ENCODE measurements at places on chromosomes 7 and 10. TPM values are rescaled to one million over a fixed set of nuclear protein-coding genes. Genes with fewer than 3 reads are reported as not detected.

Gene ECD
- 30.5 TPM for total RNA-seq

Gene FAM25C
- total RNA-seq: not detected

Gene ADCY1
- total RNA-seq: 4.7 TPM

Gene UCN3
- total RNA-seq: not detected

Gene COPG2
- 56.4 TPM for total RNA-seq

Gene LIPN
- not detected for total RNA-seq

Gene MRC1
- not detected for total RNA-seq

GRCh38 chr7:138799336-138800000 is 1.5 kb upstream of the ATP6V0A4 start:
- H3K4me3 ChIP-seq: no peak overlapping the region
- H3K27ac ChIP-seq: no peak overlapping the region
- H3K27me3 ChIP-seq: peaks cover 26% of the 10 kb centered on the region
- no peak for DNase-seq

DNA sequence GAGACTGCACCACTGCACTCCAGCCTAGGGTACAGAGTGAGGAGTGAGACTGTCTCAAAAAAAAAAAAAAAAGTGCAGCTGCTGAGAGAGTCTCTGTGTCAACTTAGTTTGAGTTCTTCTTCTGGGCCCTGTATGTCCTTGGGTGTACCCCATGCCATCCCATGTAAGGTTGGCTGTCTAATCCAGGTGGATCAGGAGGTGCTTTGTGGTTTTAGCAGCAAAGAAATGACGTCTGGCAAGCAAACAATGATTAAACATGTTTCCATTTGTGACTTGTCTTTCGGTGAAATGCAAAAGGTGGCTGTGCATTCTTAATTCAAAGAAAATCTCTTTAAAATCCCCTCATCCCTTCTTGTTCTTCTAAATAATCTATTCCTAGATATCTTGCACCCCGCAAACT is 255.9 kb downstream of the ANKRD30A start:
- no peak overlapping the region for H3K4me3 ChIP-seq
- H3K27ac ChIP-seq: no peak overlapping the region
- no peak for DNase-seq
- no peaks in the 10 kb centered on the region for H3K4me1 ChIP-seq
- no peaks in the 10 kb centered on the region for H3K27me3 ChIP-seq

DNA sequence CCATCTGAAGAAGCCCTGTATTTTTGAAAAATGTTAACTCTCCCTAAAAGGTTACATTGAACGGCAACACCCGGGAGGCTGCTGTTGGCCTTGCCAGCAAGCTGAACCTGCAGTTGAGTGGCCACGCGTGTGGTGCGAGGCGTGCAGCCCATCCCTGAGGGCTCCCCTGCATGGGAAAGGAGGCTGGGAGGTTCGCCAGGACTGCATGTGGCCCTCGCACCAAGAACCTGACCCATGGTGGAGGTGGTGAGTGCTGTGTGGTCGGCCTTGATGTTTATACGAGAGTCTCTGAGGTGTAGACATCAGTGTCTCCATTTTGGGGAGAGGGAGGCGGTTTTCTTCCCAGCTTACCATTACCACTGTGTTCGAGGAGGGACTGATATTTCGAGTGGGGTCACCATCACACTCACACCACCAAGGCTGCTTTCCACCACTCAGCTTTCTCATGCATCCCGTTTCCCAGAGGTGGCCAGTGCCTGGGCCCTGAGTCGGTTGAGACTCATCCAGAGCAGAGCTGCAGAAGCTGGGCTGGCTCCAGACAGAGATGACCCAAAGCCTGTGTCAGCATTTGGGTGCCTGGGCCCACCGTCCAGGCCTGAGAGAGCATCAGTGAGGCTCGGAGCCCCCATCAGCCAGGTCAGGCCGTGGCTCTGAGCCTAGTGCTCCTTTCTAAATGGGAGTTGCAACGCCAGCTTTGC is 222.6 kb downstream of the EBF3 start:
- no peak for DNase-seq
- H3K4me3 ChIP-seq: no peak overlapping the region
- H3K36me3 ChIP-seq: peaks cover 3% of the 10 kb centered on the region
- no peaks in the 10 kb centered on the region for H3K4me1 ChIP-seq
- no peaks in the 10 kb centered on the region for H3K27me3 ChIP-seq

- peaks cover 5% of the 10 kb centered on the region for H3K36me3 ChIP-seq
- H3K27me3 ChIP-seq: no peaks in the 10 kb centered on the region
- DNase-seq: no peak
- H3K4me1 ChIP-seq: peaks cover 65% of the 10 kb centered on the region
- peak overlapping the region; percentile 100 for H3K27ac ChIP-seq
- peak overlapping the region; percentile 100 for H3K4me3 ChIP-seq
Measured at GRCh38 chr10:68333058-68333395, 299 bp upstream of the PBLD start.

DNA sequence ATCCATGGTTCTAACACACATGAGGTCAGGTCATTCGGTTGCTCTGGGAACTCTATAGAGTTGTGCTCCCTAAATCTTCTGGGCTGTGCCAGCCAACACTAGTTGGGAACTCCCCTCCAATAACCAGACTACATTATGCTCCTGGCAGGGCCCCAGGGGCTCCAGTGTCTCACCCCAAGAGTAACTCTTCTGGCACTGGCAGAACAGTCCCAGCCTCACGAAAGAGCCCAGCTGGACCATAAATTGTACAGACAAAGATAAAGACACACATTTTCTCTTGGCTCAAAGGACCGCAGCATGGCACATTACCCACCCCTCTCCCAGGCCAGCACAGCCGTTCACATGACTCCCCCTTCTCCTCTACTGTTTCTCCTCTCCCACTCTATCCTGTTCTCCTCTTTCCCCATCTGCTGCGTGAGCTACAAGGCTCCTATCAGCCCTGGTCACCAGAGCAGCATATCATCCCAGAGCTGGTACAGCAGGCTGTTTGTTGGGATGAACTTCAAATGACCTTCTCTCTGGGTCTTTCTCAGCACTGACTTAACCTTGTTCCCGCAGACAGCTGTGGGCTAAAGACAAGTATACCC is 230.6 kb downstream of the PLXNA4 start:
- no peaks in the 10 kb centered on the region for H3K36me3 ChIP-seq
- DNase-seq: no peak
- H3K4me1 ChIP-seq: peaks cover 3% of the 10 kb centered on the region
- no peak overlapping the region for H3K4me3 ChIP-seq
- no peak overlapping the region for H3K27ac ChIP-seq
- peaks cover 51% of the 10 kb centered on the region for H3K27me3 ChIP-seq

DNA sequence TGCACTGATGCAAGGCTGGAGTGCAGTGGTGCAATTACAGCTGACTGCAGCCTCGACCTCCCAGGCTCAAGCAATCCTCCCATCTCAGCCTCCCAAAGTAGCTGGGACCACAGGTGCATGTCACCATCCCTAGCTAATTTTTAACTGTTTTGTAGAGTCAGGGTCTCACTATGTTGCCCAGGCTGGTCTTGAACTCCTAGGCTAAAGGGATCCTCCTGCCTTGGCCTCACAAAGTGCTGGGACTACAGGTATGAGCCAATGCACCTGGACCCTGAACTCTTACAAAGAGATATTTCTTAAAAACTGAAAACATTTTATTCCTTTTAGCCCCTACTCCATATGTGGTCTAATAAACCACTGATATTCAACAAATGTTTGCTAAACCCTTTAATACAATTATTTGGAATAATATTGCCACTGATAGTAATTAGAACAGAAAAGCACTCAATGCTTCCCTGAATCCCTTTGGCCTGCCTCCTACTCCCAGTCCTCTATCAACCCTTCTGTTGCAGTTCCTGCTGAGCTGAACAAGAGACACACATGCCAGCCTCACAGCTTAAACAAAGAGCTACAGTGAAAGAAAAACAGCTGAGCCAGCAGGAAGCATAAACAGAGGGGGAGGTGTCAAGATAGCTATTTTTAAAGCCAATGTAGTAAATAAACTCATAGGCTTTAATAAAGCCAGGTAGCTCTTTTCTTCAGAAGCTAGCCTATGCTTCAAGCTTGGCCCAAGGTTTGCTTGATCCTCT is 7.0 kb upstream of the GNAI1 start:
- H3K27ac ChIP-seq: no peak overlapping the region
- no peaks in the 10 kb centered on the region for H3K36me3 ChIP-seq
- DNase-seq: no peak
- H3K4me1 ChIP-seq: peaks cover 3% of the 10 kb centered on the region
- no peak overlapping the region for H3K4me3 ChIP-seq

DNA sequence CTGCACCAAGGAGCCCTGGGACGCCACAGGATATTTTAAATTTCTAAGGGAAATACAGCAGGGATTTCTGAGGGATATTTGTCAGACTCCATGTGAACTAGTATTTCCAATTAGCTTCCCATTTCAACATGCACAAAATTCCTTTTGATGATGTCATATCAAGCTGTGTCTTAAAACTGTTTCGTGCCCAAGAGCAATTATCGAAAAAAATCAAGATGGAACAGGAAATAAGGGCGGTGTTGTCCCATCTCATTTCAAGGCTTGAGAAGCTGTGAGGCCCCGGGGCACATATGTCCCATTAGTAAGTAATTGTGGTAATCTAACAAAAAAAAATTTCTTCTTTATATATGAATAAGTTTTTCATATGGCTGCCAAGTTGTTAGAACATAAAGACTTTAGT is 47.4 kb downstream of the PPP1R17 start:
- H3K27ac ChIP-seq: no peak overlapping the region
- H3K36me3 ChIP-seq: no peaks in the 10 kb centered on the region
- H3K4me3 ChIP-seq: no peak overlapping the region
- DNase-seq: no peak

DNA sequence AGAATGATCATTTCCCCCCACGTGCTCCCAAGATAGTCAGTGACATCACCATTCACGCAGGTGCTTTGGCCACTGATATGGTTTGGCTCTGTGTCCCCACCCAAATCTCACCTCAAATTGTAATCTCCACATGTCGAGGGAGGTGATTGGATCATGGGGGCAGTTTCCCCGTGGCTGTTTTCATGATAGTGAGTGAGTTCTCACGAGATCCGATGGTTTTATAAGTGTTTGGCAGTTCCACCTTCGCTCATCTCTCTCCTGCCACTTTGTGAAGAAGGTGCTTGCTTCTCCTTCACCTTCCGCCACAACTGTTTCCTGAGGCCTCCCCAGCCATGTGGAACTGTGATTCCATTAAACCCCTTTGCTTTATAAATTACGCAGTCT is 205.4 kb upstream of the SH2B2 start:
- H3K4me3 ChIP-seq: no peak overlapping the region
- no peaks in the 10 kb centered on the region for H3K27me3 ChIP-seq
- H3K27ac ChIP-seq: peak overlapping the region; percentile 5
- H3K4me1 ChIP-seq: peaks cover 15% of the 10 kb centered on the region

DNA sequence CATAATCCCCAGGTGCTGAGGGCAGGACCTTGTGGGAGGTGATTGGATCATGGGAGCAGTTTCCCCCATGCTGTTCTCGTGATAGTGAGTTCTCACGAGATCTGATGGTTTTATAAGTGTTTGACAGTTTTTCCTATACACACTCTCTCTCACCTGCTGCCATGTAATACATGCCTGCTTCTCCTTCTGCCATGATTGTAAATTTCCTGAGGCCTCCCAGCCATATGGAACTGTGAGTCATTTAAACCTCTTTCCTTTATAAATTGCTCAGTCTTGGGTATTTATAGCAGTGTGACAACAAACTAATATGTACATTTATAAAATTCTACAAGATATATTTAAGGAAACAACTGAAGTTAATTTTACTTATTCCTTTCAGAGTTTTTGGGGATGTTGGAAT is 170.8 kb upstream of the BET1 start:
- H3K27ac ChIP-seq: peak overlapping the region; percentile 3
- H3K36me3 ChIP-seq: no peaks in the 10 kb centered on the region
- no peak overlapping the region for H3K4me3 ChIP-seq
- peaks cover 5% of the 10 kb centered on the region for H3K4me1 ChIP-seq
- no peak for DNase-seq

DNA sequence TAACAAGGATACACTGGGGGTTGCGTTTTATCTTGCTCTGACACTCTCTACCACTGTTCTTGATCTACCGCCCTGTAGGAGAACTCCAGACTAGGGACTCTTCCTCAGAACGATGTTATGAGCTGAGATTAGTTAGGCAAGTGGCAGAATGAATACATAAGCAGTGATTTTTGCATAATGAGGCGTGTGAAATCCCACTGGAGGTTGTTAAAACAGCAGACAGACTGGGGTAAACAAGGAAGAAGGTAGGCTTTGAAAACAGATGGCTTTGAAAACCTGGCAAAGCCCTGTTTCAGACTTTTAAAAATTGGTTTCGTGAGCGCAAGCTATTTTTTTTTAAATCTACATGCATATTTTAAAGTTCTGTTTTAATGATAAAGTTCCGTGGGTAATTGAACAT is 785.2 kb downstream of the TYW1 start:
- peaks cover 6% of the 10 kb centered on the region for H3K4me1 ChIP-seq
- H3K27me3 ChIP-seq: peaks cover 17% of the 10 kb centered on the region
- no peaks in the 10 kb centered on the region for H3K36me3 ChIP-seq
- no peak overlapping the region for H3K27ac ChIP-seq
- no peak for DNase-seq

GRCh38 chr7:41244246-41244645 is 458.6 kb downstream of the INHBA start:
- H3K27ac ChIP-seq: no peak overlapping the region
- H3K27me3 ChIP-seq: no peaks in the 10 kb centered on the region
- DNase-seq: no peak
- no peak overlapping the region for H3K4me3 ChIP-seq

DNA sequence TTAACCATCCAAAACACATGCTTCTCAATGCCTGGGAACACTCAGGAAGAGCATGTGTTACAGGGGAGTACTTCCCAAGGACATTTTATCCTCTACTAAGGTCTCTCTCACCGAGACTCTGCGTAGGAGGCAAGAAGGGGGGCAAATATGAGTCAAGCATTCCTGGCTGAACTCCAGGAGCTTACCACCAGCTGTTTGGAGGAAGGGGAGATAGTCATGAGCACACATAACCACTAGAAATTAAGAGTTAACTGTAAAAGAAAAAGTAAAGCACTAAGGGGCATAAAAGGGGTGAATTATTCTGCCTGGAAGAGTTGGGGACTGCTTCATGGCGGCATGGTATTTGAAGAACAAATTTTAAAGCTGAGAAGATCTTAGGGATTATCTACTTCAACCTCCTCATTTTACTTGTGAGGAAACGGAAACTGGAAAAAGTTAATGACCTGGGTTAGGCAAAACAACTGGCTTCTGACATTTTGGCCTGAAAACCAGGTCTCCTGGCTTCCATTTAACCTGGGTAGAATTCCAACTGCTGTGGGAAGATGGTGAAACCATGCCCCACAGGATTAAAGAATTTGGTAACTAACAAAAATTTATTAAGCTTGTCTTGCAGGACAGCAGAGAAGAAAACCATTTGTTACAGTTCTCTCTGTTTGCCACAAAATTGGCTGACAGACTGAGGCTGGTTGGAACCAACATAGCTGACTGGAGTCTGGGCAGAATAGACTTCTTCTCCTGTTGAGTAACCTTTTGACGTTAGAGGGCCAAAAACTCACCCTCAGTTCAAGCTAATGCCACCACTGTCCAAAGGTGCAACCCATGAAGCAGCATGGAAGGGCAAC is 85.5 kb downstream of the SLC25A13 start:
- no peaks in the 10 kb centered on the region for H3K27me3 ChIP-seq
- DNase-seq: peak; percentile 55
- peaks cover 8% of the 10 kb centered on the region for H3K36me3 ChIP-seq
- peak overlapping the region; percentile 72 for H3K27ac ChIP-seq
- H3K4me3 ChIP-seq: no peak overlapping the region
- peaks cover 49% of the 10 kb centered on the region for H3K4me1 ChIP-seq

- DNase-seq: no peak
- peak overlapping the region; percentile 90 for H3K27ac ChIP-seq
- peaks cover 42% of the 10 kb centered on the region for H3K4me1 ChIP-seq
- no peak overlapping the region for H3K4me3 ChIP-seq
- H3K27me3 ChIP-seq: no peaks in the 10 kb centered on the region
Measured at GRCh38 chr7:102836977-102837376, 75.8 kb upstream of the LRRC17 start.

GRCh38 chr7:100407285-100408180 is 21.0 kb downstream of the ZCWPW1 start:
- H3K36me3 ChIP-seq: no peaks in the 10 kb centered on the region
- peaks cover 6% of the 10 kb centered on the region for H3K4me1 ChIP-seq
- H3K4me3 ChIP-seq: no peak overlapping the region
- H3K27ac ChIP-seq: no peak overlapping the region
- no peak for DNase-seq

Measured in mesothelial cell of epicardium (in vitro differentiated cells).